ENCODE measurements at places on chromosomes 16 and 17. TPM values are rescaled to one million over a fixed set of nuclear protein-coding genes. Genes with fewer than 3 reads are reported as not detected.

Gene GGT6
- total RNA-seq: not detected

GRCh38 chr16:68381363-68381724 lies 67.0 kb downstream of the SMPD3 start:
- no peaks in the 10 kb centered on the region for H3K27me3 ChIP-seq
- no peak overlapping the region for H3K4me3 ChIP-seq
- no peak overlapping the region for H3K27ac ChIP-seq
- H3K36me3 ChIP-seq: no peaks in the 10 kb centered on the region
- DNase-seq: no peak

- no peak overlapping the region for H3K4me3 ChIP-seq
- no peaks in the 10 kb centered on the region for H3K27me3 ChIP-seq
- no peak for DNase-seq
These were observed 18.0 kb upstream of the ABAT start for GRCh38 chr16:8656376-8656775.

Gene ICAM2
- 28.2 TPM for total RNA-seq

Gene MPG
- 44.5 TPM for total RNA-seq

GRCh38 chr17:66967837-66968543 lies 3.5 kb downstream of the CACNG4 start:
- H3K4me1 ChIP-seq: peaks cover 21% of the 10 kb centered on the region
- peaks cover 95% of the 10 kb centered on the region for H3K27me3 ChIP-seq
- H3K4me3 ChIP-seq: no peak overlapping the region
- no peaks in the 10 kb centered on the region for H3K36me3 ChIP-seq
- H3K27ac ChIP-seq: no peak overlapping the region

All from left ventricle myocardium inferior (tissue), 1 donor.